ENCODE measurements at places on chromosomes 6 and 20.

- DNase-seq = no peak
These were observed 143.9 kb downstream of the DTNBP1 start for GRCh38 chr6:15518878-15519277.

DNA sequence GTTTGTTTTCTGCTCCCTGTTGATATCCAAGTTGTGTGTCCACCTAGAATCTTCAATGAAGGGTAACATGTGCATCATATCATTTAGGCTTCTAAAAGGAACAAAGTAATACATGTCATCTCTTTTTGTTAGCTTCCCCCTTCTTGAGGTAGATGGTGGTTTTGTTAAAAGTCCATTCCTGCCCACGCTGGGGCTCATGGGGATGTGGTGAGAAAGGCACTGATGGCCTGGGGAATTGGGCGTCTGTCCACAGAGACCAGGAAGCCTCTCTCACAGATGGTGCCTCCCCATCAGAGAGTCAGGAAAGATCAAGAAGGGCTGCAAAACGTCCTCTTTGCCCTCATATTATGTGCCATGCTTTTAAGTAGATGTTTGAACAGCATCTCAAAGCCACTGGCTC is 32.5 kb downstream of the GNAS start:
- DNase-seq = no peak

DNA sequence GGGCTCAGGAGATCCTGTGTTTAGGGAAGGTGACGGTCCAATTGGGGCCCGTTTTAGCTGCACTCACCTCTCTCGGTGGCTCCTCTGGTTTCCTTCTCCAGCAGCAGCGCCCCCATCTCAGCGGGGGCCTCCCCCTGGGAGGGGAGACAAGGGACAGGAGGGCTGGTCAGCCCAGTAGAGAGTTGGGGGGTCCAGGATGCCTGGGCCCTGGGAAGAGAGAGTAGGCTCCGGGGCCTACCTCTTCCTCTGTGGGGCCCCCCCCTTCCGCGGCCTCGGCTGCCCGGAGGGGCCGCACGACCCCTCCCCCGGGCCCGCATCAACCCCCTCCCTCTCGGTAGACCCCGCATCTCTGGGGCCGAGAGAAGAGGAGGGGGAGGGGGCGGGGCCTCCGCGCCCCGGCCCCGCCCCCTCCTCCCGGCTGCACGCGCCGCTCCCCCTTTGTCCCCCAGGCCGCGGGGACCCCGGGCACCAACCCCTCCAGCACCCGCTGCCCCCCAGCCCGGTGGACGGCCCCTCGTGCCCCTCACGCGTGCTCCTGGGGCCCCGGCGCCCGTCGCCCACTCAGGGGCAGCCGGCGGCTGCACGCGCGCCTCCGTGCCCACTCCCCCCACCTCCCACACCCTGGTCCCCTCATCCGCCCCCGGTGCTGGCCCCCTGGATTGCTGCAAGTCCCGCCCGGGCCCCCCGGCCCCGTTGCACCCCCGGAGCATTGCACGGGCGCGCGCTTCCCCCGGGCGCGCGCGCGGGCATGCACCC is 464 bp downstream of the EHMT2 start:
- no peak for DNase-seq

DNA sequence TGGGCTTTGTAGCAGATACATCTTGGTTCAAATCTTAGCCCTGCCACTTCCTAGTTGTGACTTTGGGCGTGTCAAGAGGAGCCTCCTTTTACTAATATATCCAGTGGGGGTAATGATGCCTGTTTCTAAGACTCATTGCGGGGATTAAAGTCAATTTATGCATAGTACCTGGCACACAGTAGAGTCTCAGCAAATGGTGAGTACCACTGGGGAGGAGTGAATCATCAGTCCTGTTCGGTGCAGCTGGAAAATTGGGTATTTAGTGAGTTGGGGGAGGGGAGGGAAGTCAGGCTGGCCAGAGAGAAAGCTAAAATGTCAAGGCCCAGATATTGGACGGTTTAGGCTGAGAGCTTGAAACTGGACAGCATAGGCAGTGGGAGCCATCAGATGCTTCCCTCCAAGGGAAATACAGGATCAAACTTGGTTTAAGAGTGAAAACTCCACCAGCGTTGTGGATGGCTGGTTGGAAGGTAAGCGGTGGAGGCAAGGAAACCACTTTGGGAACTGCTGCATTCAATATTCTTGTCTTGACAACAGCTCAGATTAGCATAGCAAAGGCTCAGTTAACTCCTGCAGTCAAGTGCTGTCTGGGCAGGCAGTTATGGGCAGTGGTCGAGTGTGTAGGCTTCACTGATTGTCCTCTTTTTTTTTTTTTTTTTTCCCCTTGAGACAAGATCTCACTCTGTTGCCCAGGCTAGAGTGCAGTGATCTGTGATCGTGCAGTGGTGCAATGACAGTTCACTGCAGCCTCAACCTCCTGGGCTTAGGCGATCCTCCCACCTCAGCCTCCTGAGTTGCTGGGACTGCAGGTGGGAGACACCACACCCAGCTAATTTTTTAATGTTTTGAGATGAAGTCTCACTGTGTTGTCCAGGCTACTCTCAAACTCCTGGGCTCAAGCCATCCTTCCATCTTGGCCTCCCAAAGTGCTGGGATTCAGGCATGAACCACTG is 12.9 kb downstream of the PPP1R16B start:
- no peak for DNase-seq

DNA sequence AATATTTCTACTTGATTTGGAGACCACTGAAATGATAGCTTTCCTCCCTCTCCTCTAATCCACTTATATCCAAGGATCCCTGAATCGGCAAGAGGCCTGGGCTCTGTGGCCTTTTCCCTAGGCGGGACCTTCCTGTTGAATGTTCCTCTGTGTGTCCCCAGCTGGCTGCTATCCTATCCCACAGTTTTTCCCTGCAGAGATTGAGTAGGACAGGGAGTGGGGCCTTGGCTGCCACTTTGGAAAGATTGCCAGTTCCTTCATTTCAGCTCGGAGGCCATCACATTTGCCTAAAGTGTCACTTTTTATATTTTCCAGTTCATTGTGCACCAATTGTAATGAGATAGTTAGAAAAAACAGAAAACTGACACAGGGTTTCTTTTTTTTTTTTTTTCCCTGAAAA is 38.9 kb upstream of the SMIM8 start:
- DNase-seq = no peak

GRCh38 chr6:144659202-144660182 is 374.4 kb downstream of the UTRN start:
- DNase-seq = peak; percentile 39

Data from left renal pelvis (tissue), 4 donors.